ENCODE measurements at places on chromosomes 1 and 21. TPM values are rescaled to one million over a fixed set of nuclear protein-coding genes. Genes with fewer than 3 reads are reported as not detected.
A peak's percentile ranks its signal among the peaks of the same experiment; 100 is the strongest.

DNA sequence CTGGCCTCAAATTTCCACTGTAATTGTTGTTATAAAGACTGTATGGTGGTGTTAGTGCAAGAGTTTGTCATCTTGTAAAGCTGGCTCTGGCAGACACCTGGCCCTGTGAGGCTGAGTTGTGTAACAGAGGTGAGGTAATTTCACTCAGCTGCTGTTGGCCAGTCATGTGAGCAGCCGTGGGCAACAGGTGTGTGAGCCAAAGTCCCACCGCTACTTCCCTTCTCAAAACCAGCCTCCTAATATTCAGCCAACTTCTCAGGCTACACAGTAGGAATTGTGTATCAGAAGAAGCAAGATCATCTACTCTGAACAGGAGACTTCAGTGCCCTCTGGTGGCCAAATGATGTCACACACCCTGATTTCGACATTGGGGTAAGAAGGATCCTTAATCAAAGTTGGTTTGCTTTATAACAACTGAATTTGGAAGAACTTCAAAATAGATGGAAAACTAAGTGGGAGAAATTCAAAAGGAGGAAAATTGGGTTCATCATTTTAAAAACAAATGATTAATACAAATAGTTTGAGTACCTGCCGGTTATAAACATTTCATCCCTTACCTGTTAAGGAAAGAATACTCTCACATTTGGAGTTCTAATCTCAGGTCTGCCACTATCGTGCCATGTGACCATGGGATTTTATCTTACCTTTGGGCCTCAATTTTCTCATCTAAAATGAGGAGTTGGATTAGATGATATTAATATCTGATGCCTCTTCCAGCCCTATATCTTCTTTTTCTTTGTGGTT is 2.6 kb upstream of the CREG1 start:
- no peaks in the 10 kb centered on the region for H3K36me3 ChIP-seq
- H3K4me1 ChIP-seq, result no peaks in the 10 kb centered on the region
- peak; percentile 89 for DNase-seq
- no peak overlapping the region for H3K4me3 ChIP-seq

DNA sequence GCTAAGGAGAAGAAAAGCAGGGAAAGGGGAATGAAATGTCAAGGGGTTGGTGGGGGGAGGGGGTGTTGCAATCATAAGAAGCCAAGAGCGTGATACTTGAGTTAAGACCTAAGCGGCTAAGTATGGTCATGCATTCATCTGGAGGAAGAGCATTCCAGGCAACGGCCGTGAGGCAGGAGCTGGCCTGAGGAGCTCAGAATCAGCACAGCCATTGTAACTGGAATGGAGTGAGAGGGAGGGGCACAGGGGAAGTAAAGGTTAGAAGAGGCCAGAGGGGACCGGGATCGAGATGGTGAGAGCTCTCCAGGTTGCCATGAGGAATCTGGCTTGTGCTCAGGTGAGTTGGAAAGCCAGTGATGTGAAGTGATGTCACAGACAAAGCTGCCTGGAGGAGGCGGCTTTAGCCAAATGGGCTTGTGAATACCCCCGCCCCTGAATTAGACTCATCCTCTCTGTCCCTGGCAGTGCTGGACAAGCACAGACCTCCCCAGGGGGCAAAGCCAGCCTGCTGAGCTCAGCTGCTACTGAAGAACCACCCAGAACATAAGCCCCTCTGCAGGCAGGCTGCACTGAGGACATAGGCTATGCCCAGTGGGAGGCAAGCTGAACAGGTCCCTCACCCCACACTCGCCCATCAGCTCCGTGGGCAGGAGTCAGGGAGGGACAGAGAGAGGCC is 61.1 kb upstream of the LAPTM5 start:
- no peak overlapping the region for H3K27ac ChIP-seq
- no peak overlapping the region for H3K4me3 ChIP-seq
- H3K27me3 ChIP-seq, result no peaks in the 10 kb centered on the region
- DNase-seq, result peak; percentile 50

- H3K4me1 ChIP-seq, result no peaks in the 10 kb centered on the region
- DNase-seq, result peak; percentile 59
- H3K27me3 ChIP-seq, result no peaks in the 10 kb centered on the region
- H3K27ac ChIP-seq, result no peak overlapping the region
- H3K4me3 ChIP-seq, result no peak overlapping the region
- no peaks in the 10 kb centered on the region for H3K36me3 ChIP-seq
Observed at GRCh38 chr1:191831572-191831971, 326.7 kb upstream of the RGS18 start.

DNA sequence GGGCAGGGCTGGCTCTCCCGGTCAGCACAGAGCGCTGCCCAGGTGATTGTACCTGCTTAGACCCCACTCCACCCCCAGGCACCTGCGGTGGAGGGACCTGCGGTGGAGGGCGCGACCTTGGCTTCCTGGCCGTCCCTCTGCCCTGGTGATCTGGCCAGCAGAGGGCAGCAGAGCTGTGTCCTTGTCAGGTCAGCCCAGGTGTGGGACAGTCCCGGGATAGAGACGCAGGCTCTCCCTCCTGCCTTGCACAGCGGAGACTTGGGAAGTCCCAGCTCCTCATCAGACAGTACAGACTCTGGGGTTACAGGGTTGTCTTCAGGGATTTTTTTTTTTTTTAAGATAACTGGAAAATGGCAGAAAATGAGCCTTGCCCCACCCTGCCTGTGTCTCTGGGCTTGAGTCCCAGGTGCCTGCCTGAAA is 10.0 kb downstream of the SLX9 start:
- H3K27ac ChIP-seq, result no peak overlapping the region
- peak; percentile 94 for DNase-seq
- no peaks in the 10 kb centered on the region for H3K4me1 ChIP-seq

DNA sequence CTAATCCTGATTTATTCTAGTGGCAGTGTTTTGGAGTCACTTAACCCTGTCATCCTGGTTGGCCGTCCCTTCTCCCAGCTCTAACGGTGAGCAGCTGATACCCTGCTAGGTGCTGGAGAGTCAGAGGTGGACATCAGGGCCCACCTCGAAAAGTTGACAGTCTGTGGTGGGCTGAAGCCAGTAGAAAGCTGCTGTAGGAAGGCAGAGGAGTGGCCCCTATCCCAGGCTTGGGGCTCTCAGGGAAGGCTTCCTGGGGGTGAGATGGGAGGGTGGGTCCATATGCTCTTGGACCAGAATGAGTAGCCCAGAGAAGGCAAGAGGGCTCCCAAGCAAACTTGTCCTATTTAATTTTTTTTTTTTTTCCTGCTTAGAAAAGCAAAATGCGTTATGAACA is 475 bp upstream of the RPL5 start:
- peaks cover 22% of the 10 kb centered on the region for H3K4me1 ChIP-seq
- no peaks in the 10 kb centered on the region for H3K27me3 ChIP-seq
- peaks cover 39% of the 10 kb centered on the region for H3K36me3 ChIP-seq
- H3K4me3 ChIP-seq, result peak overlapping the region; percentile 88
- DNase-seq, result peak; percentile 26

GRCh38 chr1:10561497-10561896 is 86.7 kb downstream of the PEX14 start:
- no peaks in the 10 kb centered on the region for H3K36me3 ChIP-seq
- no peak overlapping the region for H3K4me3 ChIP-seq
- no peak overlapping the region for H3K27ac ChIP-seq
- no peak for DNase-seq
- peaks cover 15% of the 10 kb centered on the region for H3K4me1 ChIP-seq

GRCh38 chr1:177287270-177287669 is 116.5 kb downstream of the BRINP2 start:
- no peaks in the 10 kb centered on the region for H3K36me3 ChIP-seq
- no peaks in the 10 kb centered on the region for H3K4me1 ChIP-seq
- no peak overlapping the region for H3K4me3 ChIP-seq
- H3K27me3 ChIP-seq, result no peaks in the 10 kb centered on the region

DNA sequence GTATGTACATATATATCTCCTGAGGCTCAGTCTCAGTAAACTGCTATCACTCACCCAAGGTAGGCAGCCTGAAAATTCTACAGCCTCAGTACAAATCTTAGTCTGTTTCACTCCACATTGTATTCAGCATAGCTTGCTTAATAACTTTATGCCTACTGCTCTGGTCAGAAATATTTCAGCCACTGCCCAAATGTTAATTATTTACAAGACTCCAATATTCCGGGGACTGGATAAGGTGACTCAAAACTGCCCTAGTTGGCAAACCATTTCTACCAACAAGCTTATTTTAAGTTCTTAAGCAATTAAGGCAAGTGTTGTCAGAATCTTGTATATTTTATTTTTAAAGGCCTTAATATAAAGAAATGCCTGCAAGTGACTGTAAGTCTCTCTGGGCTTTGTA is 114.8 kb downstream of the LRRIQ3 start:
- H3K4me3 ChIP-seq, result no peak overlapping the region
- H3K4me1 ChIP-seq, result no peaks in the 10 kb centered on the region
- H3K27ac ChIP-seq, result no peak overlapping the region

DNA sequence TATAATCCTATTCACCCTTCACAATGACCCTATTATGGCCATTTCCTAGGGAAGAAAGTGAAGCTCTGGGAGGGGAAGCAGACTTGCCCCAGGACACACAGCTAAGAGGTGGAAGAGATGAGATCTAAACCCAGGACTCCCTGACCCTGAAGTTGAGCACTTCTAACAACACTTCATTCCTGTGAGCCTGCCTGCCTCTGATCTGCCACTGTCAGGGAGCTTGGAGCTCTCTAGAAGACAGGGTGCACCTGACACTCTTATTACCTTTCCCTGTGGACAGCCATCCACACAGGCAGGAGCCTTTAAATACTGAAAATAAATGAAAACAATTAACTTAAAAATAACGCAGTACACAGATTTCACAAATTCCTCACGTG is 599 bp downstream of the MKNK1 start:
- no peaks in the 10 kb centered on the region for H3K27me3 ChIP-seq
- no peaks in the 10 kb centered on the region for H3K36me3 ChIP-seq
- DNase-seq, result no peak
- no peak overlapping the region for H3K27ac ChIP-seq

- H3K4me1 ChIP-seq, result peaks cover 38% of the 10 kb centered on the region
- no peak for DNase-seq
Observed at GRCh38 chr1:161307230-161307768, 2.5 kb downstream of the MPZ start.

GRCh38 chr1:71417421-71417820 is 336.6 kb upstream of the ZRANB2 start:
- H3K36me3 ChIP-seq, result no peaks in the 10 kb centered on the region
- peaks cover 10% of the 10 kb centered on the region for H3K4me1 ChIP-seq
- H3K27ac ChIP-seq, result no peak overlapping the region
- no peak overlapping the region for H3K4me3 ChIP-seq
- no peak for DNase-seq
- no peaks in the 10 kb centered on the region for H3K27me3 ChIP-seq

Gene VWA5B1
- 1.0 TPM for total RNA-seq

Gene FCRL6
- not detected for total RNA-seq
